ENCODE measurements at places on chromosomes 6 and 20. TPM values are rescaled to one million over a fixed set of nuclear protein-coding genes. Genes with fewer than 3 reads are reported as not detected.

GRCh38 chr20:31716818-31717477 is 5.7 kb downstream of the BCL2L1 start:
- no peak for DNase-seq

DNA sequence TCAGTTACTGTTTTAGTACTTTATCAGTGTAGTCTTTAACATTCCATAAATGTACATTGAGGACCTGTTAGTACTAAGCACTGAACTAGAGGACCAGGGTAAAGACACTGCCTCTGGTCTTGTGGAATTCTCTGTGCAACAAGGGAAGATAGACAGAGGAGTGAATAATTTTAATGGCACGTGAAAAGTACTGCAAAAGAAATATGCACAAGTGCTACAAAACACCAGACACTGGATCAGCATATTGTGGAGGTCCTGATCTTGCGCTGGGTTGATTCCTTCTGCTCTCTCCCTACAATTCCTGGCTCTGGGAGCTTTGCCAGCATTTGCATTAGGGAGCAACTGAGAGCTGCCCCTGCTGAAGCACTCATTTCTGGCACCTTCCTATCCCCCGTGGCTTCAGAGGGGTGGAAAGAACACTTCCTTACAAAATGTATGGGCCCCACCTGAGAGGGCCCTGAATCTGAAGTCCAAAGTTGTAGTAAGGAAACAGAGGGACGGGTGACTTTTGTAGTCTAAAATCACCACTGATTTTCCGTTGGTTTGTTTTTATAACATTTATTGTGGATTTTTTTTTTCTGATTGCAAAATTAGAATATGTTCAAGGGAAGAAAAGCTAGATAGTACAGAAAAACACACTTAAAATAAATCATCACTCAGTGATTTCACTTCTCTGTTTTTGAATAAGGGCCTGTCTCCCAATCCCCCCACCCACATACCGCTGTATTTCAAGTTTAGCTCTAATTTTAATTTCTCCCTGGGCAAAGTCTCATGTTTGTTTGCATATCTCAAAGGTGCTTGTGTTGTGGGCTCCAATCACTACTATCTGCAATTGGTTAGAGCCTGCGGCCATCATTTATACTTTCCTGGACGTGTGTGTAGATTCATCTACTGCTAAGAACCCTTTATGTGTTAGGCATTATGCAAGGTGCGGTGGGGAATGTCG is 4.9 kb downstream of the PKIG start:
- no peak for DNase-seq

- no peak for DNase-seq
Observed at GRCh38 chr6:26133730-26134129, 46.5 kb downstream of the HFE start.

DNA sequence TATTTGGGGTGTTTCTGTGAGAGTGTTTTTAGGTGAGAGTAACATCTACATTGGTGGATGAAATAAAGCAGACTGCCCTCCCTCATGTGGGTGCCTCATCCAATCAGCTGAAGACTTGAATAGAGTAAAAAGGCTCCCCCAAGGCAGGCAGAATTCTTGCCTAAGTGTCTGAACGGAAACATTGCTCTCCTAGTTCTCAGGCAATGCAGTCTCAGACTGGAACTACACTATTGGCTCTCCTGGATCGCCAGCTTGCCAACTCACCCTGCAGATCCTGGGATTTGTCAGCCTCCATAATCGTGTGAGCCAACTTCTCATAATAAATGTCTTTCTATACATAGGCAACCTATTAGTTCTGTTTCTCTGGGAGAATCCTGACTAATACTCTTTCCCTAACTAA is 5.5 kb upstream of the TMEM170B start:
- no peak for DNase-seq

DNA sequence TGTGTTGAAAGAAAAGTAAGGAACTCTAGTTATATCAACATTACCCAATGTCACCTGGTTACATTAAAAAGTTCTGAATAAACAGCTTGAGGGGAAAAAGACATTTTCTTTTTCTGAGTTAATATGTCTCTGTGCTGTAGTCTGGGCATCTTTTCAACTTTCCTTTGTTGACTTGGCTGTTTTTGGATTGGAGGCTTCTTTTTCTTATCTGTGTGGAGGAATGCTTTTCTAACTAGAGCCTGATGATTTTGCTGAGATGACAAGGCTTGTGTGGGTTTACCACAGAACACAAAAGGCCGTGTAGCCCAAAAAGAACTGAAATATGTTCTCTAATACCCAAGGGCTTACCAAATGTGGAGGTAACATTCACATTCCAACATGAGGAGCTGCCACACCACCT is 161.8 kb downstream of the KCNQ5 start:
- DNase-seq = no peak

The VSTM2L gene
- 0.48 TPM for total RNA-seq

The FLRT3 gene
- 1.4 TPM for total RNA-seq

The BACH2 gene
- 2.0 TPM for total RNA-seq

Data from RPMI7951 (cell line).